ENCODE measurements at places on chromosomes 6 and 20. TPM values are rescaled to one million over a fixed set of nuclear protein-coding genes. Genes with fewer than 3 reads are reported as not detected.

DNA sequence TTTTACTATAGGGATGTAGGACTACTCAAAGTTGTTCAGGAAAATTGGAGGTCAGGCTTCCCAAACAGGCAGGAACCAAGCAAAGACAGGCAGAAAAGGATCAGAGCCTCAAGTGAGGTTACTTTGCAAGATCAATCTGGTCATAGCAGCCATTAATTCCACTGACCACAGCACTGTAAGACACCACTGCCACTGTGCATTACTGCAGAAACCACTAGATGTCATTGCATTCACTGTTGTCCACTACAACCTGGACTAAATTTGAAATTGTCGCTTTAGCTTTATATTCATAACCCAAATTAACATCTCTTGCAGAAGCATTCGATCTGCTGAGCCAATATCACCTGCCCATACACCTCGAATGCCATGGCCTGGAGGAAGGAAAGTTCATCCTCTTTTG is 126.9 kb upstream of the UFL1 start:
- no peak for DNase-seq

EYS gene
- total RNA-seq, result not detected

ANKS1A gene
- 38.4 TPM for total RNA-seq

DNA sequence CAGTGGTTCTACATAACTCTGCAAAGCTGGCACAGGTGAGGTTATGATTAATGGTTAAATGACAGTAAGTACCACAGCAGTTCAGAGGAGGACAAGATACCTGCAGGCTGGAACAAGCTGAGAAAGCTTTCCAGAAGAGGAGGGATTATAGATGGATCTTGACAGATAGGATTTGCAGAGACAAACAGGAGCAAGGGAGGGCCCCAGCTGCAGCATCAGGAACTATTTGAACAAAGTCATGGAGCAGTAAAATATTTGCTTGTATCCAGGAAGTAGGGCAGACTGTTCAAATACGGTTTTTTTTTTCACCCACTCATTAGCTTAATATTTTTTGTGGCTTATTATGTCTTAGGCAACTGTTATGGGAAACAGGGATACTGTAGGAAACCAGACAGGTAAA is 144.4 kb upstream of the MAN1A1 start:
- DNase-seq, result no peak

DNA sequence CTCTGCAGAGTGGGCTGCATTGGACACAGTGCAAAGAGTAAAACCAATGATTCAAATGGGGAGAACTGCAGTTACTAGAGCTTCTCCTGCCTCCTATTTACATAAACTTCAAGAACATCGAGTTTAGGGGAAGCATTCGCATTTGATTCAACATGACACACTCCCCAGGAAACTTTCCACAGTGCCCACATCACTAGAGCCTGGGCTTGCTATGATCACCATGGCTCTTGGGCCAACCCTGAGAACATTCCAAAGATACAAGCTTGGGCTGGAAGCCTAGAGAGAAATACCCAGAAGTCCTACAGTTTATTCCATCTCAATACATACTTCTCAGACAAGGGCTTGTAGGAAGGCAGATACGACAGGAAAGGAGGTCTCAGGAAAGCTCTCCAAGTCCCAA is 337.9 kb downstream of the CD83 start:
- no peak for DNase-seq

GATA5 gene
- total RNA-seq, result not detected

TCF21 gene
- total RNA-seq, result 6.3 TPM

ECT2L gene
- not detected for total RNA-seq

DNA sequence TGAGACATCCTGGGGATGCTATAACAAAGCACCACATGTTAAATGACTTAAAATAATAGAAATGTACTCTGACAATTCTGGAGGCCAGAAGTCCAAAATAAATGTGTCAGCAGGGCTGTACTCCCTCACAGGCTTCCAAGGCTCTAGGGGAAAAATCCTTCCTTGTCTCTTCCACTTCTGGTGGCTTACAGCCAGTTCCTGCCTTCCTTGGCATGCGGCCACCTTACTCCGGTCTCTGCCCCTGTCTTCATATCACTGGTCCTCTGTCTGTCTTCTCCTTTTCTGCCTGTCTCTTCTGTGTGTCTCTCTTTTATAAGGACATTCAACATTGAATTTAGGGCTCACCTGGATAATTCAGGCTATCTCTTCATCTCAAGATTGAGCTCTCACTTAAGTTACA is 155.3 kb upstream of the SYNCRIP start:
- DNase-seq, result peak; percentile 12

GRCh38 chr6:43707767-43708166 is 20.2 kb upstream of the MRPS18A start:
- no peak for DNase-seq

HLA-DOB gene
- total RNA-seq, result not detected

- DNase-seq, result no peak
Measured at GRCh38 chr6:12865117-12865516, 148.6 kb downstream of the PHACTR1 start.

DNA sequence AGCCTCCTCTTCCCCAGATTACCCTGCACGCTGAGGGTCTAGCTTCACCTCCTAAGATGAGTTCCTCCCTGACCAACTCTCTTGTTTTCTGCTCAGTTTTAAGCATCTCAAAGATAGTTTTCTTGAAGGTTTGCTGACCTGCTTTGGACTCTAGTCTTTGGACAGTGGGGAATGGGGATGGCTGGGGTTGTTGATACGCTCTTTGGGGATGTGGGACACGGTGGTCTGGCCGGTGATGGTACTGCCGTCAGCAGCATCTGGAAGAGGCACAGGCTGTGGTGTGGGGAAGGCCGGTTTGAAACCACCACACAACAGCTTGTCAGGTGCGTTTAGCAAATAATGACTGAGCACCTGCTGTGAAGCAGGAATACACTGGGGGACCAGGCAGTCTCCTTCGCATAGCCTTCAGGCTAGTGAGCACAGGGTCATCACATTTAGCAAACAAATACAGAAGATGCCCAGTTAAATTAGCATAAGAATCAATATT is 94.1 kb downstream of the TMEM242 start:
- DNase-seq, result no peak

ADGRF5 gene
- 2.2 TPM for total RNA-seq

BPIFB2 gene
- not detected for total RNA-seq

- DNase-seq, result peak; percentile 46
Measured at GRCh38 chr20:63536241-63536977, 767 bp downstream of the PTK6 start.

DNA sequence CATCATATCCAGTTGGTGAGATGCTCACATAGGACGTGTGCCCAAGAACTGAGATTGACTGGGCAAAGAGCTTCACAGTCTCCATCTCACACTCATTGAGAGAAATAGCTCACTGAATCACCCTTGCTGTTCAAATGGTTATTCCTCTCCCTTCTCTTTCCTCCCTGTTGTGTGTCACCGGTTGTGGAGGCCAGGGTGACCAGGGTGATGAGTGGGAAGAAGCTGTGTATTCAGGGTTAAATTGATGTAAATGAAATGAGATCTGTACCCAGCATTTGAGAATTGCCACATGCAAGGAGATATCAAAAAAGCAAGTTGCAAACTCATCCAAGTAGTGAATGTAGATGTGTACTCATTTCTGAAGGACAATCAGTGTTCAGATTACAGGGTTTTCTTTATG is 36.6 kb upstream of the VAPB start:
- DNase-seq, result no peak

- peak; percentile 64 for DNase-seq
Measured at GRCh38 chr6:125314009-125314581, 12.3 kb upstream of the HDDC2 start.

DNA sequence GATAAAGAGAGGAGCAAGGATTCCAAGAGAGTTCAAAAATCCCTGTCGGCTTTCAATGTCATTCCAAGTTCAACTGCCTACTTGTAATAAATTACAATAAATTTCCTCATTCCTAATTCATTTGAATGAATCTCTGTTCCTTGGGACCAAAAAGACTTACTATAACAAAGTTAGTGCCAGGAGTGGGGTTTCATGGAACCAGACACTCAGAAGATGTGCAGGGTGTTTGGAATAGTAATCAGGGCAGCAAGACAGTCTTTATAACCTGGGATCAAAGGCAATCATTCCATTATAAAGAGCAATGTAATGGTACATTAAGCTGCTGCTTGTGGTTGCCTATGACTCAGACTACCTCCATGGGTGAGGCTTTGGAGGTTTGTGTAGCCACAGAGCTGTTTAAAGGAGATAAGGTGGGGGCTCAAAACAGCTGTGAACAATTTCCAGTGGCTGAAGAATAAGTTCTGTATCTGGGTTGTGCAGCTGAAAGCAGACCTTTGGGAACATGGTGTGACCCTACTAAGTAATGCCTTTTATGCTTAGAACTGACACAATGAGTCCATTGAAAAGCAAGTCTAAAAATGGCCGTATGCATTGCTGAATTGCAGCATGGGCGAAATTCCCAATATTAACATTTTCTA is 159.9 kb downstream of the LINC00237 start:
- DNase-seq, result no peak

DNA sequence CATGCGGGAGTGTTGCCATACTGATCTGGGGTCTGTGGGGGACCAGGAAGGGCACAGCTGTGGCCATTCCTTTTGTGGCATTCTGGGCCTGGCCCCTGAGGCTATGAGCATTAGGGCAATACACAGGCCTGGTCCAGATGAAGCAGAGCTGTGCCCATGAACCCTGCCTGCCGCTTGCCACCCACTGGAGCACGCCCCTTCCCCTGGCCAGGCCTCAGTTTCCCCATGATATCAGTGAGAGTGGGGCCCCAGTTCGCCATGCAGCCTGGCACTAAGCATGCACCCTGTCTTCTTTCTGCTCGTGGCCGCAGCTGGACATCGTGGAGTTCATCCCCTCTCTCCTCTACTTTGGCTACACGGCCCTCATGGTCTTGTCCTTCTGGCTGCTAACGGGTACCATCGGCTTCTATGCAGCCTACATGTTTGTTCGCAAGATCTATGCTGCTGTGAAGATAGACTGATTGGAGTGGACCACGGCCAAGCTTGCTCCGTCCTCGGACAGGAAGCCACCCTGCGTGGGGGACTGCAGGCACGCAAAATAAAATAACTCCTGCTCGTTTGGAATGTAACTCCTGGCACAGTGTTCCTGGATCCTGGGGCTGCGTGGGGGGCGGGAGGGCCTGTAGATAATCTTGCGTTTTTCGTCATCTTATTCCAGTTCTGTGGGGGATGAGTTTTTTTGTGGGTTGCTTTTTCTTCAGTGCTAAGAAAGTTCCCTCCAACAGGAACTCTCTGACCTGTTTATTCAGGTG is 42.4 kb downstream of the PLAGL2 start:
- no peak for DNase-seq

- DNase-seq, result no peak
Measured at GRCh38 chr6:82877213-82878195, 188.1 kb downstream of the UBE3D start.

- no peak for DNase-seq
Measured at GRCh38 chr20:44028868-44029847, 114.5 kb downstream of the TOX2 start.

DNA sequence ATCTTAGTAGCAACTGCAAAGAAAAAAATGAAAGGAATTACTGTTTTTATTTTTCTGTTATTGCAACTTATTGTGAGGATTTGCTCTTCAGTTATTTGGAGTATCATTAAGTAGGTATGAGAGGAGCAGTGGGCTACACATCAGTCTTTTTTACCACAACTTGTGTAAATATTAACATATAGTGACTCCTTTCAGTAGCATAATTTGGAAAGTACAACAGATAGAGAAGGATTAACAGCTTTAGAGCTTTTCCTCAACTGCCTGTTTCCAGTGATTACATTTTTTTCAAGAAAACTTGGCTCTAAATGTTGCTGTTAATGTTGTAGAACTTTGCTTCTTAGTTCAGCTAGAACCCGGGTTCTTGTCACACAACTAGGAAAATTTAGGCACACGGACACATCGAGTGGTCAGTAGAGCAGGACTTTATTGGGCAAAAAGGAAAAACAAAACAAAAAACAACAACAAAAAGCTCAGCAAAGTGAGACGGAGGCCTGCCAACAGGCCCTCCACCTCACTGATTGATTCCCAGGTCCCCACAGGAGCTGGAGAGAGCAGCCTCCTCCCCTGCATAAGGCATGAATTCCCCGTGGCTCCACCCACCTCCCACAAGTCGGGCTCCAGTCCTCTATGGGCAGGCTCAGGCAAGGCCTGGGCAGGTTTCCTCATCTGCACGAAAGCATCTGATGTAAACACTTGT is 75.1 kb downstream of the ADGRG6 start:
- no peak for DNase-seq

- no peak for DNase-seq
Measured at GRCh38 chr20:64086801-64087200, 2.6 kb upstream of the LKAAEAR1 start.

- DNase-seq, result no peak
Measured at GRCh38 chr6:51841626-51842025, 245.8 kb downstream of the PKHD1 start.

MRPS10 gene
- total RNA-seq, result 25.4 TPM

GRCh38 chr6:57158658-57159057 is 13.5 kb upstream of the BAG2 start:
- DNase-seq, result no peak

- DNase-seq, result no peak
Measured at GRCh38 chr20:47508278-47508677, 6.6 kb downstream of the NCOA3 start.

OPRL1 gene
- total RNA-seq, result not detected

- no peak for DNase-seq
Measured at GRCh38 chr6:150898399-150899170, 33.1 kb downstream of the MTHFD1L start.

DNA sequence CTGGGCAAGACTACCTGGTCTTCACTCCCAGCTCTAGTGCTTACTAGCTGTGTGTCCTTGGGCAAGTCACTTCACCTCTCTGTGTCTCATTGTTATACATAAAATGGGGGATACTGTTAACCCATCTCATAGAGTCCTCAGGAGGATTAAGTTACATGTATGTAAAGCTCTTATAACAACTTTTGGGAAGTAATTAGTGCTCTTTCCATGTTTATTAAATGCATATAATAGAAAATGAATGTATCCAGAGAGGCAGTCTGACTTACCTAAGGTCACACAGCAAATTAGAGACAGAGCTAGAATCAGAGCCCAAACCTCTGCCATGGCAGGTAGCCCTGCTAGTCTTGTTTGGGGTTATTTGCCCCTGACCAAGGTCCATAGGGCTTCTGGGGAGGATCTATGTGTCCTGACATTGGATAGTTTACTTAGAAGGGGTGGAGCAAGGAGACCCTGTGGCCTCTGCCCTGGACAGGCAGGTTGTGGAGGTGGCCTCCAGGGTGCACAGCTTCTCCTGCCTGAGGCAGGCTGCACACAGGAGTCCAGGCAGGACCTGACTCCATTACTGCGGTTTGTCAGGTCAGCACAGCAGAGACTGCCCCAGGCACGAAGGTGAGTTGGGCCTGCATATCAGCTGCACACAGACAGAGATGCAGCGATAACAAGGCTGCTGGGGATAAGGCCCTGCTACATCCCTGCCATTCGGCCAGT is 8.4 kb upstream of the MAPK13 start:
- DNase-seq, result no peak

GRCh38 chr6:120096696-120097260 is 747.2 kb upstream of the MAN1A1 start:
- no peak for DNase-seq

DNA sequence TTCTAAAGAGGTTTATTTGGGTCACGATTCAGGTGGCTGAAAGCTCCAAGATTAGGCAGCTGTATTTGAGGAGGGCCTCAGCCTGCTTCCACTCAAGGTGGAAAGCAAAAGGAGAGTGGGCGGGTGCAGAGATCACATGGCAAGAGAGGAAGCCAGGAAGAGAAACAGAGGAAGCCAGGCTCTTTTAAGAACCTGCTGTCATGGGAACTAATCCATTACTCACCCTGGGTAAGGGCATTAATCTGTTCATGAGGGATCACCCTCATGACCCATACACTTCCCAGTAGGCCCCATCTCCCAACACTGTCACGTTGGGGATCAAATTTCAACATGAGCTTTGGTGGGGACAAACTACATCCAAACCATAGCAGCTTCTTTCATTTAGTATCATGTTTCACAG is 53.9 kb downstream of the DHX35 start:
- no peak for DNase-seq

NEURL2 gene
- total RNA-seq, result 20.6 TPM

All from transverse colon (tissue), 4 donors.